ENCODE measurements at places on chromosomes 3 and 15.

GRCh38 chr15:62665449-62665848 is 377.1 kb upstream of the TPM1 start:
- ATAC-seq = no peak

- no peak for ATAC-seq
Observed at GRCh38 chr3:39935261-39935660, 125.9 kb downstream of the MYRIP start.

- no peak for ATAC-seq
Observed at GRCh38 chr3:70813311-70813710, 500.9 kb upstream of the MDFIC2 start.

DNA sequence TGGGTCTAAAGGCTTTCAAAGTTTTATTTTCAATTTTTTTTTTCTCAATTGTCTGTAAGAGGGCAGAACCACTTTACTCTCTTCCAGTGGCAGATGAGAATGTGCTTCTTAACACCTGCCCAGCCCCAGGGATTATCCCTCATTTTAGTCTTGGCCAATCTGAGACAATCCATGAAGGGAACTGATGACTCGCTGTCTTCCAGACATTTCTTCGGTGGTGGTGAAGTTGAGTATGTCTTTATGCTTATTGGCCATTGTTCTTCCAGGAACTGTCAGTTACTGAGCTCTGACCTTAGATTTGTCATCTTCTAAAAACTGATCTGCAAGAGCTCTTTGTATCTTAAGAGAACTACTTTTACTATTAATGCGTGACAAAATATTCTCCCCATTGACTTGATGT is 139.5 kb downstream of the TJP1 start:
- no peak for ATAC-seq

- no peak for ATAC-seq
Observed at GRCh38 chr3:14460342-14461005, 58.1 kb downstream of the SLC6A6 start.

- no peak for ATAC-seq
Observed at GRCh38 chr3:193997228-193998122, 138.5 kb upstream of the HES1 start.

GRCh38 chr3:169022457-169022856 is 641.1 kb downstream of the MECOM start:
- no peak for ATAC-seq

- no peak for ATAC-seq
Observed at GRCh38 chr3:79016587-79017376, 751.0 kb downstream of the ROBO1 start.

All from activated CD4-positive, CD25-positive, alpha-beta regulatory T cell treated with anti-CD3 and anti-CD28 coated beads, Interleukin-2, amount 50 U/mL, for 24 hours (primary cell).